ENCODE measurements at places on chromosomes 11 and 22.

DNA sequence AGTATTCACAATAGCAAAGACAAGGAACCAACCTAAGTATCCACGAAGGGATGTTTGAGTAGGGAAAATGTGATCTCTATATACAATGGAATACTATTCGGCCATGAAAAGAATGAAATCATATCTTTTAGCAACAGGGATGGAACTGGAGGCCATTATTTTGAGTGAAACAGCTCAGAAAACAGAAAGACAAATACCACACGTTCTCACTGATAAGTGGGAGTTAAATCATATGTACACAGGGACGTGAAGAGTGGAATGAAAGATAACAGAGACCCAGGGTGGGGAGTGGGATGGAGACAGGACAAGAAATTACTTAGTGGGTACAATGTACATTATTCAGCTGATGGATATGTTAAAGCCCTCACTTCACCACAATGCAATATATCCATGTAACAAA, 1012.7 kb downstream of the TBC1D22A start:
- DNase-seq = no peak

- DNase-seq = peak; percentile 98
Measured at GRCh38 chr11:33652930-33653329, 47.7 kb downstream of the C11orf91 start.

DNA sequence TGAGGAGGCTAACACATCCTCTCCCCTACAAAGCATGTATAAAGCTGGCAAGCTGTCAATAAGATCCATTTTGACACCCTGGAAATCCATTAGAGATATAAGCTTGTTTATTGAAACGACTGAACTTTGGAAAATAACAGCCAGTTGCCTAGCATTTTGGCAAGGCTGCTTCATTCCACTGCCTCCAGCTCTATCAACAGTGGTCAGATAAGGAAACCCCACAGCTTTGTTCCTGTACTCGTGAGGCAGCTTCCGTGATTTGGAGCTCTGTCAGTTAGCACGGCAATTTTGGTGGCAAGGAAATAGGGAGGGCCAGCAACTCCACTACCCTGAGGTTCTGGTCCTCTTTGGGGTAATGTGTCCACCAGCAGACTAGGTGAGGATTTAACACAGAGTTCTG, 2.0 kb upstream of the OR51S1 start:
- DNase-seq = no peak

- DNase-seq = no peak
Measured at GRCh38 chr11:127114035-127114434, 113.5 kb upstream of the KIRREL3 start.

Measured in trophoblast cell (in vitro differentiated cells and primary cell).